ENCODE measurements at places on chromosomes 4 and X.

DNA sequence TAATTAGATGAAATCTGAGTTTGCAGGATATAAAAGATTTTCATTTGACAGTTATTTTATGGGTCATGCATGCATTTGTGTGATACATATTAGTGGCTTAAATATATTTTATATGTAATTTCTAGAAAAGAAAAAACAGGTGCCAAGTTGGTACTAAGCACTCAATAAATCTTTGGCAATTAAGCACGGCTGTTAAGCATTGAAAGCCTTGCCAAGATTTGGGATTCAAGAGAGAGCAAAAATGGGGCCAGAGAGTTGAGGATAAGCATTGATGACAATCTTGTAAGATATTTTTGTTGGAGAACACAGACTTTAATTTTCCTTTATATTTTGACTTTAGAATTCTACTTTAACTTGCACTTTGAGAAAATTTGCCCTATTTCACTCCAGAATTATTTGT, 249.8 kb upstream of the MAD2L1 start:
- no peak for DNase-seq

GRCh38 chr4:182938205-182938645, 21.0 kb upstream of the DCTD start:
- peak; percentile 78 for DNase-seq

- no peak for DNase-seq
Observed at GRCh38 chr4:73312967-73313366, 54.4 kb upstream of the ANKRD17 start.

DNA sequence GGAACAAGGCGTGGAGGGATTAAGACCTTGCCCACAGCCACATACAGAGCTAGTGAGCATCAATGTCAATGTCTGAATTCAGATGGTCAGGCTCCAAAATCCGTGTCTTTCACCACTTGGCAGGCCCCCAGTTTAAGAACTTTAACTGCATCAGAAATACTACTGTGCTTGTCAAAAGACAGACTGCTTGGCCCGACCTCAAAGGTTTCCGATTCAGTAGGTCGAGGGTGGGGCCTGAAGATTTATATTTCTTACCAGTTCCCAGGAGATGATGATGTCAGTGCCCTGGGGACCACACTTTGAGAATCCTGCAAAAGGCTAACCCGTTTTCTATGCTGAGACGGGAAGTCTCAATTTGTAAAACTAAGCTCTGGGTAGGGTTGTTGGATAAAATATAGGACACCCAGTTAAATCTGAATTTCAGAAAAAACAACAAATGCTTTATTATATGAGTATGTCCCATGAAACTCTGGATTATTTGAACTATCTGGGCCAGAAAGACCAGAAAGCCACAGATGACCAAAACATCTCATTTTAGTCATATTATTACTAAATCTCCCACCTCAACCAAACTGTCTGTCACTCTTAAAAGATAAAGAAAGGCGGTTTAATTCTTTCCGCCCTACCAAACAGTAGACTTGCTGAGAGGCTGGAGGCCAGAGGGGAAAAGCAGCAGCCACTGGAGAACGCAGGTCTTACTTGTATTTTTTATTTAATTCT, 42.7 kb downstream of the GATB start:
- DNase-seq, result no peak

DNA sequence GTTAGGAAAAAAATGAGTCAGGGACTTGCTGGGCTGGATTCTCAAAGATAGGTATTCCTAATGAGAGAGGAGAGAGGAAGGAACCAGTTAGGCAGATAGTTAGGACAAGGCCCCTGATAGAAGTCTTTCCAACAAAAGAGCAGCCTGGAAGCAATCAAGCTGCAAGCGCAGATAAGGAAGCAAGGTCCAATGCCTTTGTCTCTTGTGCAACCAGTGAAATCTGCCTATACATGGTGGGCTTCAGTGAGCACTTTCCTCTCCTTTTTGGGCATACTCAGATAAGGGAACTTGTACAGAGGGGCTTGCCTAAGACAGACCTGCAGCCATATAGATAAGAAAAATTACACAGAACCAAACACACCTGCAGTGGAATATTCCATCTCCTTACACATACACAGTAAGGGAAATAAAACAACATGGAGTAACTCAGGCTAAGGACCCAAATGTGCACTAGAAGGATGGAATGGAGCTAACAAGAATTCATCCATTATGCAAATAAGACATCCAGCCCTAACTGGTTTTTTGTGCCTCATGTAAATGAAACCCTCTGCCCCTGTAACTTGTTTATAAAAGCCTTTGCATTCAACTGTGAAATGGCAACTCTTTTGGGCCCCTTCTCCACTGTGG, 68.8 kb downstream of the PCDH18 start:
- DNase-seq, result no peak

DNA sequence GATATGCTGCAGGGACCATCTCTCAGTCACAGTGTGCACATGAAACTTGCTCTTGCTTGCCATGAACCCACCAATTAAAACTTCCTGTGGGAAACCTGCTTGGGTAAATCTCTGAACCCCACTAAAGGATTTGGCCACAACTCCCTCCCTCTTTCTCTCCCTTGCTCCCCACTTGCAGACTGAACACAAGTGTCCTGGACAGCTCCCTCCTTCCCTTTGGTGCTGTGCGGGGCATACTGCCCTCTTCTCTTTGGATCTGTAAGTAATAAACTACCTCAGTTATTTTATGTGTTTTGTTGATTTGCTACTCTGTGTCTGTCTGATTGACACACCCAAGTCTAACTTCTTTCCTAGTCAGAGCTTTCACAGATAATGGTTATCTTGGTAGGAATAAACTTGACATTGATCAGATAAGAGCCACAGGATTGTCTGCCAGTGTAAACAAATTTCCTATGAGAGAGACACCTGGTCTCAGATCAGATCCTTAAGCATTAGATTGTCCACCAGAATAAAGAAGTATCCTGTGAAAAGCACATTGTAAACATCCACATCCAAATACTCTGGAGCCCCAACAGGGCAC, 41.8 kb downstream of the SULT1E1 start:
- DNase-seq, result no peak

DNA sequence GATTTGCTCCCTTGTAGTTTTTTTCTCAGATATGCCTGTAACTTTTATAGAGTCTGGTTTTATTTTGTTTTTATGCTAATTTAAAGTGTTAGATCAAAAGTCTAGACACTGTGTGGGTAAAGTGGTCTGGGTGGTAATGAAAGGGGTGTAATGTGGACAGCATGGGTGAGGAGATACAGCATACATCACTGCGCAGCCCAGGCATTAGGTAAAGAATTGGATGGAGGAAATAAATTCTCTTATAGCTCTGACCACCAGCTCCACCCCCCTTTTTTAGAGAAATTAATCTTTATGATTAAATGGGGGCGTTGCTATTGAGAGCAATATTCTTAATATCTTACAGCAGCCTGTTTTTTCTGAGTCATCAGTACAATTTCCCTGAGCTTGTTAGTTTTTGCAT, 163.9 kb upstream of the IGFBP7 start:
- no peak for DNase-seq

DNA sequence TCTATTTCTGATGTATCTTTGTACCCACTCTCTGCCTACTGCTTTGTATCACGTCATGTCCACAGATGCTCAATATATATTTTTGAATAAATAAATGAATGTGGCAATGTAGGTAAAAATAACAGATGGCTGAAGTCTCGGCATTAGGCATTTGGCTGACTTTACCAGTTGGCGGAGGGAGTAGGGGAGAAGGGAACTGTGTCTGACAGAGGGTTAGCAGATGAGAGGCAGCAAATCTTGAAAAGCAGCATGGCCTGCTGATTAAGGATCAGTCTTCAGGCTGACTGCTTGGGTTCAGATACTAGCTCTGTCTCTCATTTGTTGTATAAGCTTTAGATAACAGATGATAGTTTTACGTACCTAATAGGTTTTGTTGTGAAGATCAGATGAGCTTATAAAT, 31.9 kb upstream of the RASGEF1B start:
- no peak for DNase-seq

DNA sequence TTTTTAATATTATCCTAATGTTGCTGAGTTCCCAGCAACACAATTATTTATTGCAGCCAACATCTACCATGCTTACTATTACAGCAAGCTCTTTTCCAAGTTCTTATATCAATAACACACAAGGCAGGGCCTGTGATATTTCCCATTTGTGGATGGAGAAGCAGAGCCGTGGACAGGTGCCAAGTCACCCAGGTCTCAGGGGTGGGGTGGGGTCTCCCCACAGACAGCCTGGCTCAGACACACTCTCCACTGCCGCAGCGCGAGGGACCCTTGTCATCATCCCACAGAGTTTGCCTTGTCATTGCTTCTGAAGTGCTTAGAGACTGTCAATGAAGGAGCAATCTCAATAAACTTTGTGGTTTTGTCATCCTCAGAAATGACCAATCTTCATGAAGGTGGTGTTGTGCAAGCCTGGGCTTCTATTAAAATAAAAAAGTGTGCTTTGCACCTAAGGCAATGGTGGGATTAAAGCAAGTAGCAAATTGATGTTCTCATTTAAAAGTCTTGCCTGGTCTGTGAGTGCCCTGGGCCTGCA, 76.1 kb downstream of the SORBS2 start:
- DNase-seq, result no peak

DNA sequence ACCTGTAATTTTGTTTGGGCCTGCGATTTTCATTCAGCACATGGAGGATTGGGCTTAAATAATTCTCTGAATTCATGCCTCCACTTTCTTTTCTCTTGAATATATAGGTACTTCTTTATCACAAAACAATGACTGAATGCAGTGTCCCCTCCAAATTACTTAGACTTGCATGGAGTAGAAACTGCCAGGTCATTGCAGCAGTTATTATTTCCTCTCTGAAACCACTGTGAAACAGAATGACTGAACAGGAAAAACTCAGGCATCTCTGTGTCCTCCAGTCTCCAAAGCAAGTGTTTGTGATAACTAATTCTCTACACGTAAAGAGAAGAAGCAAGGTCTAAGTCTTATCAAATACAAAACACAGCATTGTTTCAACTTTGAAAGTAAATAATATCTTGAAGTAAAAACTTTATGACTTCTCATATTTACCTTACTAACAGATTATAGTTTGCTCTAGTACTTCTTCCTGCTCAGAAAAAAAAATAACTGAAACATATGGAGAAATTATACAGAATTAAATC, 144.5 kb upstream of the DIAPH2 start:
- DNase-seq, result no peak

DNA sequence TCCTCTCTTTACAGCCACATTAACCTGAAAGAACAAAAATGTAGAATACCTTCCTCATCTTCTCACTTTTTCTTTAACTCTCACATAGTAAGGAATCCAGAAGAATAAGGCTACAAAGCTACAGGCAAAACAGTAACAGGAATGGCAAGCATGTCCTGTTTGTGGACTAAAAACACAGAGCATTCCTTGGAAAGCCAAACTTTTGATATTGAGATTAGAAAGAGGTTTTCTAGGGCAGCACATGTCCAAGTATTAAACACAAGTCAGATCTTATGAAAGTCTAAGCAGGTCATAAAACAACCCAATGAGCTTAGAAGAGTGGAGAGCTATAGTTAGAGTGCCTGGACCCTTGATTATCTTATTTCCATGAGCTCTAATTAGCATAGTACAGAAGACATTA, 58.2 kb upstream of the FAM9C start:
- no peak for DNase-seq

DNA sequence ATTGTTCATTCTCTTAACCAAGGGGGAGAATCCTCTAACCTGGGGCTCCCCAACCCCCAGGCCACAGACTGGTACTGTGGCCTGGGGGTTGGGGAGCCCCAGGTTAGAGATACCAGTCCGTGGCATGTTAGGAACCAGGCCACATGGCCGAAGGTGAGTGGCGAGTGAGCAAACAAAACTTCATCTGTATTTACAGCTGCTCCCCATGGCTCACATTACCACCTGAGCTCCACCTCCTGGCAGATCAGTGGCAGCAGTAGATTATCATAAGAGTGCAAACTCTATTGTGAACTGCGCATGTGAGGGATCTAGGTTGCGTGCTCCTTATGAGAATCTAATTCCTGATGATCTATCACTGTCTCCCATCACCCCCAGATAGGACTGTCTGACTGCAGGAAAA, 957.2 kb upstream of the PRKX start:
- DNase-seq, result no peak

DNA sequence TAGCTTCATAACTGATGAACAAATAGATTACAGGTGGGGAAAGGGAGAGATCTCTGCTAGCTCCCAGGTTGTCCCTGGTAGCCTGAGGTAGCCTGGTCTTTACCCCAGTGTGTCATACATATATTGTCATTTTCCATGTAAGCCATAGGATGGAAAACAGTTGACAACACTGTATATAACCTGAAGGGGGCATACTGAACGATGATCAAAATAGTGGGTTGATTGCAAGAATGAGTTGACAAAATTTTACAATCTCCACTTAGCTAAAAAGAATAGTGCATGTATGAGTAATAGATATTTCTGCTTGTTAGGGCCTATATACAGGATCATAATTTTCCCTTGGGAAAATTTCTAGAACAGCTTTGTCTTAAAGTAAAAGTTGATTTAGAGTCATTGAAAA, 304.1 kb upstream of the HAND2 start:
- DNase-seq, result no peak

- DNase-seq, result no peak
Observed at GRCh38 chr4:93237521-93237920, 591.0 kb upstream of the ATOH1 start.

DNA sequence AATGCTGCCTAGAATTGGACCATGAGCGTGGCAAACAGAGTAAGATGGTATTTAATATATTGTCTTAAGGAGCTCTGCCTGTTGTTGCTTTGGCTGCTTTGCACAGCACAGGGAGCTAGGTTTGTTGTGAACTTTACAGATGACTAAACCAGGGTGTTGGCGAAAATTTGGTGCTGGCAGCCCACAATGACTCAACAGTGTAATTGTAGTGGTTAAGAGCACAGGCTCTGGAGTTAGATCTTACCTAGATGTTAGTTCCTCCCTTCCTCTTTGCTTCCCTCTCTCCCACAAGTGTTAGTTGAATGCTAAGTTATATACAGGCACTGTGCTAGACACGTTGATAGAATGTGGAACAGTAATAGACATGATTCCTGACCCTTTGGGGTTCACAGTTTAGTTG, 128.9 kb upstream of the TRPC5 start:
- no peak for DNase-seq

- DNase-seq, result no peak
Observed at GRCh38 chr4:6123976-6124375, 76.4 kb downstream of the JAKMIP1 start.

DNA sequence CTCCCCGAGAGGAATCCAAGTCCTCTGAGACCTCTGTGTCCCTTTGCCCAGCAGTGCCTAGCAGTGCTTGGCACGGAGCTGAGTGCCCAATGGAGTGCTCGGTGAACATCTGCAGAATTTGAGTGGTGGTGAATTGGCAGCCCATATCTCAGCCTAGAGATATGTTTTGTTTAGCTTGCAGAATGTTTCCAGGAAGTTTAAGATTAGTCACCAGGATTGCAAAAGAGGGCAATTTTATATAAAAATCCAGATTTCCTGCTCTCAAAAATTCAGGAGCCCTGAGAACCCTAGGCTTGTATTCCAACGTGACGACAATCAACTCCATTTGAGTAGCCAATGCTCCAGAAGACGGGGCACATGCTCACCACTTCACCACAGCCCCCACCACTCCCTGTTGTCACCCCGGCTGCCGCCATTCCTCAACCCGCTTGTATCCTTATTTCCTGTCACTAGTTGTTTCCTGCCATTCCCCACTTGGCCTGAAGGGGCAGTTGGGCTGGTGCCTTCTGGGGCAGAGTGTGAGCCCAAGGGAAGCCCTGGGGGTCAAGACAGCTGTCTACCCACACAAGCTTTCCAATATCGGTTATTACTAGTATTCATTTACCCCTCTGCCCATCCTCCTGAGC, 116.9 kb downstream of the EFNB1 start:
- no peak for DNase-seq

- no peak for DNase-seq
Observed at GRCh38 chr4:182807767-182808548, 109.2 kb downstream of the DCTD start.
